Neural crest cell (in vitro differentiated cells): ENCODE measurements at places on chromosomes 1 and 21.

- DNase-seq = no peak
- no peaks in the 10 kb centered on the region for H3K27me3 ChIP-seq
- no peak overlapping the region for H3K4me3 ChIP-seq
- peak overlapping the region; percentile 28 for H3K27ac ChIP-seq
These were observed 57.9 kb downstream of the RASAL2 start for GRCh38 chr1:178151831-178152230.

- no peak for DNase-seq
- H3K4me1 ChIP-seq = peaks cover 53% of the 10 kb centered on the region
- no peak overlapping the region for H3K27ac ChIP-seq
- no peak overlapping the region for H3K4me3 ChIP-seq
- no peaks in the 10 kb centered on the region for H3K27me3 ChIP-seq
- no peaks in the 10 kb centered on the region for H3K36me3 ChIP-seq
These were observed 103.0 kb downstream of the NOS1AP start for GRCh38 chr1:162172311-162173102.

GRCh38 chr1:68103884-68104554, 53.6 kb upstream of the DIRAS3 start:
- H3K36me3 ChIP-seq = peaks cover 7% of the 10 kb centered on the region
- no peaks in the 10 kb centered on the region for H3K27me3 ChIP-seq
- peaks cover 19% of the 10 kb centered on the region for H3K4me1 ChIP-seq
- no peak overlapping the region for H3K27ac ChIP-seq
- DNase-seq = no peak
- H3K4me3 ChIP-seq = no peak overlapping the region

- H3K4me3 ChIP-seq = no peak overlapping the region
- peak overlapping the region; percentile 4 for H3K27ac ChIP-seq
- DNase-seq = no peak
These were observed 156.9 kb downstream of the EDEM3 start for GRCh38 chr1:184597650-184598357.

DNA sequence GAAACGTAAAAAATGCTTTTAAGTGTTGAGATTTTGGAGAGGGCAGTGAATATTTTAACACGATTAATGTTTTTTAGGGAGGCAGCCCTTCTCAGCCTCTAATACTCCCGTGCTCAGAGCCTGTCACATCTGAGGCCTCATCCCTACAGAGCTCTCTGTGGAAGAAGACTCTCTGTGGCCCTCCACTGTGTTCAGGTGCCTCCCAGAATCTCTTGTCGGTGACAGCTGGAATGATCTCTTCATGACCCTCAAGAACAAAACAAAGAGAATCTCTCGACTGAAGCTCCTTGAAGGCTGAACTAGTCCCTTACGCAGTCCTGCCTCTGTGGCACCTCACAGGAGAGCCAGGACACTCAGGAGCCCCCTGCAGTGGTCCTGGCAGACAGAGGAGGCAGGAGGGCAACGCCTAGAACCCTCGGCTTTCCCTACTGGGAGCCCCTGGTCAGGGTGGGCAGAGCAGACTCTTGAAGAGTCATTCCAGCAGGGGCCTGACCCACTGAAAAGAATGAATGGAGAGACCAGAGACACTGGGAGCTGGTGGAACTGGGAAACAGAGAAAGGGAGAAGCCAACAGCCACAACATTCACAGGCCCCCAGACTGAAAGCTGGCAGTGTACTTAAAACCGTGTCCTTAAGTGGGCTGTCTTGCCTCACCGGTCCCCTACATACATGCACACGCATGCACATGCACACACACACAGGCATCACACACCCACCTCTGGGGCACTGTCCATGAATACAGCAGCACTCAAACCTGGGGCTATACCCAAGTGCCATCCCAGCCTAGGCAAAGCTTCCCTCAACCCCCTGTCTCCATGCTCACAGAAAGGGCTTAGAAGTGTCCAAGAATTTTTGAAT, 67.5 kb upstream of the ANGPTL1 start:
- H3K4me3 ChIP-seq = no peak overlapping the region
- peaks cover 13% of the 10 kb centered on the region for H3K4me1 ChIP-seq
- H3K27me3 ChIP-seq = peaks cover 2% of the 10 kb centered on the region
- no peaks in the 10 kb centered on the region for H3K36me3 ChIP-seq
- no peak for DNase-seq
- H3K27ac ChIP-seq = peak overlapping the region; percentile 95

GRCh38 chr1:19055701-19056100, 99.2 kb upstream of the IFFO2 start:
- H3K4me3 ChIP-seq = no peak overlapping the region
- no peaks in the 10 kb centered on the region for H3K36me3 ChIP-seq
- H3K27ac ChIP-seq = no peak overlapping the region

DNA sequence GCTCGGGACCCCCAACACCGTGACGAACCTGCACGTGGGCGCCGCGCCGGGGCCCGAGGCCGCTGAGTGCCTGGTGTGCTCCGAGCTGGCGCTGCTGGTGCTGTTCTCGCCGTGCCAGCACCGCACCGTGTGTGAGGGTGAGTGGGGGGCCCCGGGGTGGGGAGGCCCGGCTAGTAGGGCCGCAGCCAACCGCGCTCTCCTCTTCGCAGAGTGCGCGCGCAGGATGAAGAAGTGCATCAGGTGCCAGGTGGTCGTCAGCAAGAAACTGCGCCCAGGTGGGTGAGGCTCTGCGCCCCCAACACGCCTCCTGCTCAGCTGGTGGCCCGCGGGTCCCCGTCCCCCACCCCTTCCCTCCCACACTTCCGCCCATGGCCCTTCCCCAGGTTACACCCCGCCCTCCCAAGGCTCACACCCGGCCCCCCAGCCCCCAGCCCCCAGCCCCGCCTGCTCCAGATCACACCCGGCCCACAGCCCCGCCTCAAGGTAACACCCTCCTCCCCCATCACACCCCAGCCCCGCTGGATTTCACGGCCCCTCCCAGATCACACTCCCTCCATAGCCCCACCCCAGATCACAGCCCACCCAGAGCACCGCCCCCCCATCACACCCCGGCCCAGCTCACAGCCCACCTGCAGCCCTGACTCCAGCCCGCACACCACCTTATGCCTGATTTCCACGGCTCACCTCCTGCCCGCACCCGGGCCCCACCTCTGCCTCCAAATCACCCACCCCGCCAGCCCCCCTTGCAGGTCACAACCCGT, 2.4 kb upstream of the MMP23B start:
- no peak overlapping the region for H3K27ac ChIP-seq
- H3K36me3 ChIP-seq = no peaks in the 10 kb centered on the region
- H3K4me1 ChIP-seq = no peaks in the 10 kb centered on the region
- H3K27me3 ChIP-seq = peaks cover 11% of the 10 kb centered on the region

- H3K4me1 ChIP-seq = peaks cover 22% of the 10 kb centered on the region
- no peaks in the 10 kb centered on the region for H3K27me3 ChIP-seq
- no peak overlapping the region for H3K4me3 ChIP-seq
- no peak overlapping the region for H3K27ac ChIP-seq
- H3K36me3 ChIP-seq = no peaks in the 10 kb centered on the region
These were observed 343.6 kb downstream of the PTPRU start for GRCh38 chr1:29579821-29580425.

DNA sequence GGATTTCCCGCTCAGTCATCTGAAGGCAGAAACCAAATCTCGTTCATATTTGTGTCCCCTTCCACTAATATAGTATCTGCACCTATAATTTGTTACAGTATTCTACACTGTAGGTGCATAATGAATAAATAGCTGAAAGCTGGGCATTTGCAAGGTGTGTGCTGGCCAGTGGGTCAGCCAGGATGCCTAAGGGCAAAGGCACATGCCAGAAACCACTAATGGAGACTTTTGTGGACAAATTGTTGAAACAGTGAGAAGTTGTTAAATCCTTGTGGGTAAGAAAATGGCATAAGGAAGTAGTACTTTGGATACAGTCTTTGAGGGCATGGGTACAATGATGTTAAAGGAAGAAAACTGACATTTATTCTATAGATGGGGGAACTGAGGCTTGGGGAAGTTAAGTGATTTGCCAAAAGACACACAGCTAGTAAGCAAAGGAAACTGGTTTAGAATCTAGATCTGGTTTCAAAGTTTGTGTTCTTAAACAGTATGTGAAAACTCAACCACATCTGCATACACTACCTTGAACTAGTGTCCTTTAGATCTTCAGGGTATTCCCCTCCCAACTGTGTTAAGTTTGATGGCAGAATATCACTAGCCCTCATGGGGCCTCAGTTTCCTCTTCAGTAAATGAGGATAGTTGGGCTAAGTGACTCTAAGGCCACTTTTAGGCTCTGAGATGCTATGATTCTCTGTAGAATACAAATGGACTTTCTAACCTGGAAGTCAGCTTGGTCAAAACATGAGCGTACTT, 26.5 kb upstream of the LRRC8C start:
- DNase-seq = no peak
- no peak overlapping the region for H3K4me3 ChIP-seq
- no peaks in the 10 kb centered on the region for H3K27me3 ChIP-seq
- H3K27ac ChIP-seq = no peak overlapping the region

DNA sequence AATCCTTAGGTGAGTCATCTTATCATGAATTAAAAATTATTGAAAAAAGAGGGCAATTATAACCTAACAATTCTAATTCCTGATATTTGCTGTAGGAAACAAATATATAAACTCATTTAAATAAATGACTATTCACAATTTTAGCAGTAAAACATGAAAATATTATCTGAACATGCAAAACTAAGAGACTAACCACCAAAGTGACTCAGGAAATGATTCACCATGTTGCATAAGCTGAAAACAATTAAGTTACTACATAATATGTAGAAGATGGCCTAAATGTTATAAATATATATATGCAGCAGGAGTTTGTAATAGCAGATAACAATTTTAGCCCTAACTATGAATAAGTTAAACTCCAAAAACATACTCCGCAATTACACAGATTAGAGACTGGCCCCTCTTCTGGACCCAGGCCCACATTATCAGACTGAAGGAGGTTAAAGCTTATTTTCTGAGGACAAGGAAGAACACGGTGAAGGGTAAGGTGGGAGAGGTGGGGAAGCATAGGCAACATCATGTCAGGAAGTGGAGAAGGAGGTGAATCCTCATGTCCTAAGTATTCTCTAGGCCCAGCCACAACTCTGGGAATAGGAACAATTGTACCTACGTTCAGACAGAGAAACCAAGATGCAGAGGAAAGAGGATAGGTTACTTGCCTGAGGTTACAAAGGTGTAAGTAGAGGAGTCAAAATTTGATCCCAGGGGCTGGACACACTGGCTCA, 15.6 kb upstream of the AIM2 start:
- no peak overlapping the region for H3K27ac ChIP-seq
- H3K4me3 ChIP-seq = no peak overlapping the region
- no peaks in the 10 kb centered on the region for H3K4me1 ChIP-seq
- no peaks in the 10 kb centered on the region for H3K27me3 ChIP-seq

- peaks cover 11% of the 10 kb centered on the region for H3K36me3 ChIP-seq
- H3K4me1 ChIP-seq = no peaks in the 10 kb centered on the region
- H3K4me3 ChIP-seq = no peak overlapping the region
- DNase-seq = no peak
- H3K27me3 ChIP-seq = no peaks in the 10 kb centered on the region
- peak overlapping the region; percentile 64 for H3K27ac ChIP-seq
These were observed 46.1 kb upstream of the RBM34 start for GRCh38 chr1:235207209-235207565.

DNA sequence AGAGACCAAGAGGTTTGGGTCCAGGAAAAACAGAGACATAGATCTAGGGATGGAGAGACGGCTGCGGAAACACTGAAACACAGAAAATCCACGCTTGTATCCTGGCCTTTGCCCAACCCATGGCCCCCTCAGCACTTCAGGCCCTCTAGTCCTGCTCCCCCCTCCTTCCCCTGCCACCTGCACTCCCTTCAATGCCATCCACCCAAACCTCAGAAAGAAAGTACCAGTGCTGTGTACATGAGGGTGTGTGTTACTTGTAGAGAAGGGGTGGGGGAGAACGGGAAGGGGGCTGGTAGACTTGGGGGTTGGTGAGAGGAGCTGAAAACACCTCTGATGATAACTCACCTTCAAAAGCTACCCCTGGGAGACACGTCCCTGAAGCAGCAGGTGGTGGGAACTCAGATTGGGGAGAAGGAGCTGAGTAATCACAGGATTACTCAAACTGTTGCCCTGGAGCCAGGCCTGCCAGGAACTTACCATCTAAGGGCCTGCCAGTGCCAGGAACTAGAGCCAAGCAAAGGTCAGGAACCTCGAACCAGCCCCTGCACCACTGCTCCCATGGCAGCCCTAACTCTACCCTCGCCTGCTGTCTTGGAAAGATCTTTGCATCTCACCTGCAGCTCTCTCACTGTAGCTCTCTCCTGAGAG, 11.5 kb downstream of the RORC start:
- no peaks in the 10 kb centered on the region for H3K27me3 ChIP-seq
- H3K36me3 ChIP-seq = no peaks in the 10 kb centered on the region
- H3K27ac ChIP-seq = no peak overlapping the region
- H3K4me1 ChIP-seq = no peaks in the 10 kb centered on the region
- no peak for DNase-seq
- no peak overlapping the region for H3K4me3 ChIP-seq

- H3K4me3 ChIP-seq = peak within 1 kb of the TSS; percentile 75
- H3K27ac ChIP-seq = no peak within 1 kb of the TSS
- H3K27me3 ChIP-seq = peaks cover 90% of the 10 kb centered on the region
- DNase-seq = peak; percentile 86
These were observed at the start of gene GLIS1 for GRCh38 chr1:53739109-53739681. GLIS1 (minus strand) TSS chr1:53739164; CDS start chr1:53738064, 1,100 bp downstream.

DNA sequence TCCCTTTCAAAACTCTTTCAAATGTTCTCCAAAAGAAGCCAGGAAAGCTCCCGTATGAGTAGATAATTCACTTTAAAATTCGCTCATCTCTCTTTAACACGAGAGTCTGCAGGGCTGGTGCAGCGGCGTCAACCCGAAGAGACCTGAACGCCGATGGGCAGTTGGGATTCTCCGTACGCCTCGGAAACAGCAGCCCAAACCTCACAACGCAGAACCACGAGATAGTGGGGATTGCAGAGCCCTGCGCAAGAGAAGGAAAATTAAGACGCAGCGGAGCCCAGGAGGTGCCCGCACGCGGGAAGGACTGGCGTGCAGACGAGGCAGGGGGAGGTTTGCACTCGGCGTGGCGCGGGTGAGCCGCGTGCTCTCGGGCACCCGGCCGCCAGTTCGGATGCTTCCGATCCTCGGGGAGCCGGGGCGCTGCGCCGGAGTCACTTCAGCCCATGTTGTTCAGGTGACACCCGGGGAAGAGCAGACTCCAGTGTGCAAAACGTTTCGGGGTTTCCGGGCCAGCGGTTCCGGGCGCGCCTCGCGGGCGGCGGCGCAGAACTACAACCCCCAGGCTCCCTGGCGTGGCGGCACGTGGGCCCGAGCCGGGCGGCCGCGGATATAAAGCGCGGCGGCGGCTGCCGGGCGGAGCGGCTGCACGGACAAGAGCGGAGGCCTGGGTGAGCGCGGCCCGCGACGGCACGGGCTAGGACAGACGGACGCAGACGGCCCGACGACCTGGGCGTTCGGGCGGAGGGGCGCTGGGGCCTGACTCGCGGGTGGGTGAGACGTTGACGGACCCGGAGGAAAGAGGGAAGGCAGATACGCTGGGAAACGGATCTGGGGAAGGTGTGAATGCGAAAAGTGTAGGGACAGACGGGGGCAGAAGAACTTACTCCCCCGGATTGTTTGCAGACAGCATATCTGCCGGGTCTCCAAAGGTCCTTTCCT, at the start of gene NPL:
Gene NPL, plus strand, starts transcription at position 636 of the 939 bp plus-strand sequence. CDS start 4,599 bp downstream, outside the sequence.
- H3K4me3 ChIP-seq = peak within 1 kb of the TSS; percentile 90
- peak within 1 kb of the TSS; percentile 89 for H3K27ac ChIP-seq
- peaks cover 31% of the 10 kb centered on the region for H3K27me3 ChIP-seq
- DNase-seq = peak; percentile 67
- no peaks in the 10 kb centered on the region for H3K36me3 ChIP-seq
- H3K4me1 ChIP-seq = peaks cover 40% of the 10 kb centered on the region

GRCh38 chr1:32701951-32702598, 495 bp downstream of the SYNC start:
- H3K27me3 ChIP-seq = peaks cover 38% of the 10 kb centered on the region
- H3K27ac ChIP-seq = no peak overlapping the region
- peak overlapping the region; percentile 76 for H3K4me3 ChIP-seq
- H3K4me1 ChIP-seq = peaks cover 13% of the 10 kb centered on the region
- no peak for DNase-seq
